AG04449 (cell line): ENCODE measurements at places on chromosomes 6 and 20.

GRCh38 chr6:10460096-10460495 lies 45.2 kb upstream of the TFAP2A start:
- DNase-seq = no peak

DNA sequence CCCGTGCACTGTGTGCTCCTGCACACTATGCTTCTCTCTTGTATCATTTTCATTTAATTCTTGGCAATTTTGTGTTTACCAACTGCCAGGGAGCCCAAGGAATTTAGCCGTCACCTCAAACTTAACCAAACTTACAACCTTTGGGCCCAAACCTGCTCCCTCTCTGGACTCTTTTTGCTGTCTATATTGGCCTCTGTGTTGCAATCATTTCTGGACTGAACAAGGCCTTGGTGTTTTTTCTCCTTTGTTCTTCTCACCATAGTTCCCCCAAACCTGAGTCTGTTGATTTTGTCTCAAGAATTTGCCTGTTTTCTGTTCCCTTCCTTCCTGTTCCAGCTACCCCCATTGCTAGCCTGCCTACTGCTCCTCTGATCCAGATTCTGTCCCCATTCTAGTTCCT lies 19.2 kb downstream of the DCBLD1 start:
- no peak for DNase-seq

DNA sequence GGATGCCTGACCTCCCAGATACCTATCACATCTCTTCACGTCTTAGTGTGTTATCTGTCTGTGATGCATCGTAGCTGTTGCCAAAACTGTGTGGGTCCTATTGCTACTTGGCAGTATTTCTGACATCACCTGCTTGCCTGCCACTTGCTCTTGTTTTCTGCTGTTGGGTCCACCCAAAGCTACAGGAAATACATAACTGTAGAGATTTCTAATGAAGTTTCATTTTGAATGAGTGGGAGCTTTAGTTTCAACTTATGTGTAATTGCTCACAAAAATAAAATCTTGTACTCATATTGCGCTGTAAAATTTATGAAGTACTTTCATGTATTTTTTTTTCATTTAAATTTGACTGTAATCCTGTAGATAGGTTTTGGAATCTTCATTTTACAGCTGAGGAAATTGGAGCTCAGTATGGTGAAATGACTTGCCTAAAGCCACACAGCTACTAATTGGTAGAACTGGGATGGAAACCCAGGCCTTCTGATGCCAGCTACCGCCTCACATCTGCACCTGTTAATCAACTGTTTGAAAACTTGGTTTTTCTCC lies 113.6 kb upstream of the MAN1A1 start:
- DNase-seq = no peak

GRCh38 chr6:110826236-110827129 lies 11.2 kb upstream of the CDK19 start:
- no peak for DNase-seq

DNA sequence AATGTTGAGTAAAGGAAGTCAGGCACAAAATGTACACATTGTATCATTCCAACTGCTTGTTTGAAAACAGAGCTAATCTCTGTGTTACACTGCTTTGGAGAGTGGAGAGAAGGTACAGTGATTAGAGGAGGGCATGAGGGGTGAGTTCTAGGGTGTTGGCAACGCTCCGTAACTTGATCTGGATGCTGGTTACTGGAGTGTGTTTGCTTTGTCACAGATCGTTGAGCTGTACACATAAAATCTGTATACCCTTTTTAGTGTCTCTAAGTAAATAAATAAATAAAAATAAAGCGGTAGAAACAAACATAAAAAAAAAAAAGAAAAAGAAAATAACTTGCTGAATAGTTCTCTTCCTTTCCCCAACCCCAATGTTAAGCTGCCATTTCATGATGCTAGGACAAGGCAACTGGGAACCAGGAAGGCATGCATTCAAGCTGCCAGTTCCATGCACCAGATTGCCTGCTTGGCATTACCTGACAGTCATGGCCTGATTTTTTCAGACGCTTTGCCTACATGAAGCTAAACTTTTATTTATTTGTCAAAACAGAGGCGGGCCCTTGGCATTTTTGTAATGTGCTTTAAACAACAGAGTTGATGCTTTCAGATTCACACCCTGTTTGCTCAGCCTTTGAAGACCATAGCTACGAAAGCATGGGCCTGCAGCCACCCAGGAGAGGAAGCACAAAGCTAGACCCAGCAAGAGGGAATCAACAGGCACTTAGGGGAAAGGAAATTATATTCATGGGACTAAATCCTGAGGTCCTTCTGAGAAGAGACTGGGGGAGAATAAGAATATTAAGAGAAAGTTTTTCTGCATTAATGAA lies 21.2 kb downstream of the TNFRSF21 start:
- no peak for DNase-seq

GRCh38 chr6:47932575-47932974 lies 150.7 kb downstream of the OPN5 start:
- DNase-seq = no peak

GRCh38 chr20:3223651-3223993 lies 14.3 kb downstream of the ITPA start:
- no peak for DNase-seq

GRCh38 chr20:15176929-15177328 lies 839.5 kb upstream of the FLRT3 start:
- DNase-seq = no peak

DNA sequence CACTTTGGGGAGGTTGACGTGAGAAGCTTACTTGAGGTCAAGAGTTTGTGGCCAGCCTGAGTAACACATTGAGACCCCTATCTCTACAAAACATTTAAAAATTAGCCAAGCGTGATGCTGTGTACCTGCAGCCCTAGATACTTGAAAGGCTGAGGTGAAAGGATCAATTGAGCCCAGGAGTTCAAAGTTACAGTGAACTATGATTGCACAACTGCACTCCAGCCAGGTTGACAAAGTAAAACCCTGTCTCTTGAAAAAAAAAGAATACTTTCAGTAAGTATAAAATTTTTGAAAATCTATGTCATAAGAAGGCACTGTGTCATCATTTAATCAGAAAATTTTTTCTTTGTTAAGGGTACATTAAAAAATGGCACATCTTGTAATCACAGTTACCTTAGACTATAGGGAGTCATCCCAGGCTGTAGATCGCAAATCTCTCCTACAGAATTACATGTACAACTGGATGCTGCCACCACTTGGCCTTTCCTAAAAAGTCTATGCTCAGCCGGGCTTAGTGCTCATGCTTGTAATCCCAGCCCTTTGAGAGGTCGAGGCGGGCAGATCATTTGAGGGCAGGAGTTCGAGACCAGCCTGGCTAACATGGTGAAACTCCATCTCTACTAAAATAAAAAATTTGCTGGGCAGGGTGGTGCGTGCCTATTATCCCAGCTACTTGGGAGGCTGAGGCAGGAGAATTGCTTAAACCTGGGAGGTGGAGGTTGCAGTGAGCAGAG lies 17.0 kb upstream of the MRS2 start:
- DNase-seq = no peak

DNA sequence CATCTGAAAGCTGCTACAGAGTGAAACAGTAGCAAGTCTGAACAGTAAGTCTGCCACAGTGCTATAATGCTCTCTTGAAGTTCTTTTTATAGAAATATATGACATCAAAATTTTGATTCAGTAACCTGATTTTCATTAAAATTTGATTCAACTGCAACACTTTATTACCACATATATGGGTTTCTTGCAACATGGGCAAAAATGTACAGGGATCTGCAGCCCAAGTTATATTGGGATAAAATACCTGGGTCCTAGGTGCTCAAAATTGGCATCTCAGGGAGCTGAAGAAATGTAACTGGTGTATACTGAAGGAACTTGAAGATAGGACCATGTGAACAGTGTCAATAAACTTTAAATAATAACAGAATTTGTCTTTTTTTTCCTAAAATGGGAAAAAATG lies 10.8 kb downstream of the ROMO1 start:
- no peak for DNase-seq

- no peak for DNase-seq
Observed at GRCh38 chr6:155648301-155648700, 192.7 kb upstream of the NOX3 start.
